Brain pericyte (primary cell): ENCODE measurements at places on chromosomes 2 and 18.

DNA sequence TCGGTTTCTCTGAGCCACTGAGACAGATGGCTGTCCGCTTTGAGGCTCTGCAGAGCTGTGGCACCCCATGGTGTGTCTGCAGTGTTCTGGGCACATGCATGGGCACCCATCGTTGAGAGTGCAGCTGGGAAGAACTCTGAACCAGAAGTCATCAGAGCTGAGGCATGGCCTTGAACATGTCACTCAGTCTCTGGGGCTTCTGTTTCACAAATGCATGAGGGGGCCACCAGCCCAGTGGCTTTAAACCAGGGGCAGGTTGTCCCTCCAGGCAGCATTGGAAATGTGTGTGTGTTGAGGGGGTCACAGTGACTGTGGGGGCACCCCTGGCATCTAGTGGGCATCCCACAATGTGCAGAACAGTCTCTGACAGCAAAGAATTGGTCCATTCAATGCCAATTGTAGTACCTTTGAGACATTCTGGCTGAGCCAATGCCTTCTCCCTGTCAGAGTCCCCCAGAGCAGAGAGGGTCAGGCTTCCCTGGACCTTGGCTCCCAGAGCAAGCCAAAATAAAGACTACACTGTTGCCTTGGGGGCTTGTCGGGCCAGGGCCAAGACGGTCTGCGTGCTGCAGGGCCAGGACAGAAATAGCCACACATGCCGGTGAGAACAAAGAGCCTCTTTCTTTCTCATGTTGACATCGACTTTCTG is 9.3 kb upstream of the PSMD1 start:
- DNase-seq, result no peak

GRCh38 chr18:34695310-34695709 is 14.8 kb upstream of the DTNA start:
- DNase-seq, result no peak

DNA sequence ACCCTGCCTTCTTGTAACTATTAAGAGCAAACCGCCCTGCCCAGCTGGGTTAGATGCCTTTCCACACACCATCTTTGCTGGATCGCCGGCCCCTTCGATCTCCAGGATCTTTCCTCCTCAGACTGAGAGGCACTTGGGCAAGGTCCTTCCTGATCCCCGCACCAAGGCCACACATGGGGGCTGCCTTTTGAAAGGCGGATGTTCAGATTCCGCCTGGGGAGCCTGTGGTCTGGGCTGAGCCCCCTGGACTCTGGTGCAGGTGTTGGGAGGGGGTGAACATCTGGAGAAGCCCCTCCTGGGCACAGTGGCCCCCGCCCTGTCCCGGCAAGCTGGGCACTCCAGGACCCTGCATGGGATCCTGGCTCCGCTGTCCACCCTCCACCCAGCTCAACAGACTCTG is 135.4 kb upstream of the HDAC4 start:
- no peak for DNase-seq

DNA sequence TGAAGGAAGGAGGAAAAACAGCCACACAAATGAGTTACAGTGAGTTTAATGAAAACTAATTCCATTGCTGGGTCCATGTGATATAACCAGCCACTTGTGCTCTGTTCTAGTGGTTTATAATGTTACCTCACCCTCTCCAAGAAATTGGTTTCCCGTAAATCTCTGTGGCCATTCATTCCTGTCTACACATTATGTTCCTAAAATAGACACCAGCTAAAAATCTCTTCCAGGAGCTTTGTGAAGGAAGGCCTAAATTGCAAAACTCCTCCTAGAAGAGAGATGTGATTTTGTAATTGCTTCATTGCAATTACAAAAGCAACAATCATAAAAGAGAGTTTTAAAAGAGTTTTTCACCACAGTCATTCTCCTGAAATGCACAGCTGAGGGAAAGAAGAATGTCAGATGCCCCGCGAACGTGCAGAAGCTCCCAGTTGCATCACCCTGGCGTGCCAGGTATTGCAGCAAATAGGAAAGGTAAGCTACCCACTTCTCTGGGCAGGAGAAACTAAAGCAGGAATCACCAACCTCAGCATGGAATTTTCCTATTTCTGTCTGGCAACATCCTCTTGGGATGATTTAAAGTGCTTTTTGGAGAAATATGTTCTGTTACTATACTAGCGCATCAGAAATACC is 1.7 kb downstream of the SCN1A start:
- no peak for DNase-seq

DNA sequence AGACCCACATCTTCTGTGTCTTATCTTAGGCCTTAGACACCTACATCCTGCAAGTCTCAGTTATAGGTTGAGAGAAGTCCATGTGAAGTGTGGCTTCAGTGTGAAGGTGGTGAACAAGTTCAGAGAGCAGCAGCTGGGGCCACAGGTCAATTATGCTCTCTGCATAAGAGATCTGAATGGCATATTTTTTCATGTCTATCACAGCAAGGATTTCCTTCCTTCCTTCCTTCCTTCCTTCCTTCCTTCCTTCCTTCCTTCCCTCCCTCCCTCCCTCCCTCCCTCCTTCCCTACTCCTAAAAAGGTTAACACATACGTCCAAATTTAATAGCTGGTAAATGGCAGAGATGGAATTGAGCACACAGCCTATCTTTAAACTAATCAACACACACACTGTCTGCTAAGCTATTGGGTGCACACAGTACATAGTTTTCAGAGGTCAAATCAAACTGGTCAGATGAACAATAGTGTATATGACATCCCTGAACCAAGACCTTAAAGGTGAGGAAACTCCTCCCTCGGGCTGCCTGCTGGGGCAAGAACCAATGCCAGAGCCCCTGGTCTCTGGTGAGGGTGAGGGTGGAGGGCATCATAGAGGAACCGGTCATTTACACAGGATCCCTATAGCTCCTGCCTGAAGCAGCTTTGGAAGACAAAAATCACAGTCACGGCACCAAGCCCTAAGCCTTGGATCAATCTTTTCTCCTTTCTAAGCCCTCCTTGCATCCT is 240.9 kb downstream of the ICOS start:
- DNase-seq, result no peak

- DNase-seq, result no peak
Observed at GRCh38 chr2:39476524-39476923, 39.4 kb upstream of the MAP4K3 start.

GRCh38 chr2:138752197-138752956 is 27.8 kb downstream of the NXPH2 start:
- no peak for DNase-seq

DNA sequence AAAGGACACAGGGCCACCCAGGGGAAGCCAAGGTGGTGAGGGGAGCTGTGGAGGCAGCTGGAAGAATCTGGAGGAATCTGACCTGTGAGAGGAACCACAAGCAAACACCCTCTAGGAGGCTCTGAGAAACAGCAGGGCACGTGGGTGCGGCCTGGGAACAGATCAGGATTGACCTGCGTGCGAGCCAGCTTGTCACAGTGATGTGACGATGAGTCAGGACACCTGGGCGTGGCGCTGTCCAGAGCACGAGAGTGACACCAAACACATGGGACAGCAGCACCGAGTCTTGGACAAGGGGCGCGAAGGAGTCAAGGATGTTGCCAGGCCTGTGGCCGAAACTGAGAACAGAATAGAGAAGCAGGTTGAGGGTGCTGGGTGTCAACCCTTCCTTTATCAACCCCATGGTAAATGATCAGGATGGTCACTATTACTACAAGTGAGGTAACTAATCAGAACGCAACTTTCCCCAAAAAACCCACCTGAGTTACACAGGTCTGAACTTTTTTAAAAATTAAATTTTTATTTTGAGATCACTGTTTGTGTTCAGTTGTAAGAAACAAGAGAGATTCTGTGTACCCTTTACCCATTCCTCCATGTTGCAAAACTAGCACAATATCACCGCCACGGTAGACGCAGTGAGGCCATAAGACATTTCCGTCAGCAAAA is 637 bp upstream of the SFT2D3 start:
- DNase-seq, result no peak

- DNase-seq, result no peak
Observed at GRCh38 chr2:198127627-198128026, 323.2 kb downstream of the PLCL1 start.

GRCh38 chr18:36374262-36374661 is 76.7 kb downstream of the FHOD3 start:
- no peak for DNase-seq

GRCh38 chr2:128557831-128558241 is 239.2 kb upstream of the HS6ST1 start:
- no peak for DNase-seq

GRCh38 chr2:25236736-25237135 is 68.4 kb upstream of the POMC start:
- DNase-seq, result no peak

DNA sequence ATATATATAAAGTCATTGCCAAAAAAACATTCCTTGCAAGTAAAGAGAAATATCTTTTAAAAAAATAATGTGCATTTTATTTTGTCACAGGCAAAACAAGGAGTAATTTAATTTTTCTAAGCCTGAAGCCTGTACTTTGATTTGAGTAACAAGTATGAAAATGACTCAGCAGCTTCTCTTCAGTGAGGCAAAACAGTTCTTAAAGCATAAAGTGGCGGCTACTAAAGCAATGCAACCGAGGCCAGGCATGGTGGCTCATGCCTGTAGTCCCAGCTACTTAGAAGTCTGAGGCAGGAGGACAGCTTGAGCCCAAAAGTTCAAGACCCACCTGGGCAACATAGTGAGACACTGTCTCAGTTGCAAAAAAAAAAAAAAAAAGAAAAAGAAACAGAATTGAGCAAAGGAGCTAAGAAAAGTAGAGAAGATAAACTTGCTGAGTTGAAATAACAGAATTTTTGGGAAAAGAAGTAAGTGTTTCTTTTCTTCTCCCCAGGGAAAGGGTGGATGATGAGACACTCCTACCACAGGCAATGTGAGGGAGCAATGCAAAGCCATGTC is 29.6 kb downstream of the DOK1 start:
- DNase-seq, result no peak
